T1000 (cell line): ENCODE measurements at places on chromosomes 4 and X.

DNA sequence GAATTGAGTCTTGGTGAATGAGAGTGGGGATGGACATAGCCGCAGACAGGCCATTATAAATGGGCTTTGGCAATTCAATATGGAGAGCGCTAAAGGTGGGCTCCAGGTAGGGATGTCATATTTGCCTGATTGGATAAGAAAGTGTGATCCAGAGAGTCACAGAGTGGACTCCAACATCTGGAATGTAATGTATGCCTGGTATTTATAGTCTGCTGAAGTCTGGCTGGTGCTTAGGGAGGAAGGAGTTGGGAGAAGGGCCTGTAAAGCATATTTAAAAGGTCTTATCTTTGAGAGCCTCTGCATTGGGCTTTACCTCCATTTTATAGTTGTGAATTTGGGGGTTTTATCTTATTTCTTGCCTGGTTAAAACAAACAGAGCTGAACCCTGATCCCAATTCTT is 153.2 kb downstream of the GALNTL6 start:
- no peak for DNase-seq

- no peak for DNase-seq
These were observed 12.3 kb downstream of the ETDA start for GRCh38 chrX:135264206-135264605.

DNA sequence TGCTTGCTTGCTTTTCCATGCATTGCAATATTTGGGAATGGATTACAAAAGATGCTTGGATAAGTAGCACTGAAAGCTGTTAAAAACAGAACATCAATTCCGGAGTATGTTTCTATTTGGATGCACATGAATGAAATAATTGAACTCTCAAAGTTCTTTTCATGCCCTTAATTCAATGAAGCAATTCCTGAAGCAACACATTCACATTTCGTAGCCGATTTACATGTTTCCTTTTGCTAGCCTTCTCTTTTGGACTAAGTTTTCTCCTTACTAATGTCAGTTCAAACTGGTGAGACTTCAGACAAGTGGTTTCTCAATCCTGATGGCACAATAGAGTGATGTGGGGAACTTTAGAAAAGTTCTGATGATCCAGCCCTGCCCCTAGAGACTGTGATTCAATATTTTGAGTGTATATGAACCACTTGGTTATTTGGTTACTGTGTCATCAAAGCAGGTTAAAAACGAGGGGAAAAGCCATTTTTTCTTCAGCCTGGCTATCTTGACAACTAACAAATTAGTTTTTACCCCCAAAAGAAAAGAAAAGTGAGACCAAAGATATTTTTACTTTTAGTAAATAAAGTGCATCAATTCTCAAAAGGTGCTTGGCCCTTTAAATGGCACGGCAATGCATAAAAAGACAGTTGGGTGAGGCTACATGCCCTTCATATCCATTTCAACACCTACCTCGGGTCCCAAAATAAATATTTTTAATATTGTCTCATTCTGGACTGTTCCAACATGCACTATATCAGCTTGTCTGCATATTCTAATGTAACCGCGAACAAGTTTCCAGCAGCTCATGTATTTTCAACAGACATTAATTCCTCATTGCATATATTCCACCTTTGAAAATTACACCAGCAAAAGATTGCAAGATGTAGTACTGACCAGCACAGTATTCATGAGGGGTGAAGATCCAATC is 90.1 kb upstream of the RPL34 start:
- no peak for DNase-seq

- DNase-seq, result peak; percentile 64
These were observed at the start of gene PKD2 for GRCh38 chr4:88007304-88008121. PKD2 (plus strand) TSS chr4:88007635; CDS start chr4:88007734, 99 bp downstream.

- DNase-seq, result no peak
These were observed 36.5 kb downstream of the GALNTL6 start for GRCh38 chr4:171849686-171850222.

DNA sequence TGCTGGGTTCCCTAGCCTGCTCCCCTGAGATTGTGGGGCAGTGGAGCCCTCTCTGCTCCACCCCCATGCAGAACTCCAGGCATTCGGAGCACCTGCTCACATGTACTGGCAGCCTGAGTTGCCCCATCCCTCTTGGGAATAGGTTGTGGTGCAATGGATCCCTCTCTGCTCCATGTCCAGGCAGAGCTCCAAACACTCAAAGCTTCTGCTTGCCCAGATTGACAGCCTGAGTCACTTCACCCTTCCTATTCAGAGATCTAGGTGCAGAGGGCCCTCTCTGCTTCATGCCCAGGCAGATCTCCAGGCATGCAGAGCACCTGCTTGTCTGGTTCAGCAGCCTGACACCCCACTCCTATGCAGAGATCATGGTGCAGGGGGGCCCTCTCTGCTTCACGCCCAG is 18.6 kb upstream of the TEX13B start:
- no peak for DNase-seq

- DNase-seq, result no peak
These were observed 8.1 kb upstream of the KLHL2 start for GRCh38 chr4:165199286-165199685.

- DNase-seq, result no peak
These were observed 183.7 kb upstream of the BCOR start for GRCh38 chrX:40281336-40282005.

- no peak for DNase-seq
These were observed 22.0 kb downstream of the NDNF start for GRCh38 chr4:121050300-121050699.
